NCI-H69 (cell line): ENCODE measurements at places on chromosomes 6 and 20.

DNA sequence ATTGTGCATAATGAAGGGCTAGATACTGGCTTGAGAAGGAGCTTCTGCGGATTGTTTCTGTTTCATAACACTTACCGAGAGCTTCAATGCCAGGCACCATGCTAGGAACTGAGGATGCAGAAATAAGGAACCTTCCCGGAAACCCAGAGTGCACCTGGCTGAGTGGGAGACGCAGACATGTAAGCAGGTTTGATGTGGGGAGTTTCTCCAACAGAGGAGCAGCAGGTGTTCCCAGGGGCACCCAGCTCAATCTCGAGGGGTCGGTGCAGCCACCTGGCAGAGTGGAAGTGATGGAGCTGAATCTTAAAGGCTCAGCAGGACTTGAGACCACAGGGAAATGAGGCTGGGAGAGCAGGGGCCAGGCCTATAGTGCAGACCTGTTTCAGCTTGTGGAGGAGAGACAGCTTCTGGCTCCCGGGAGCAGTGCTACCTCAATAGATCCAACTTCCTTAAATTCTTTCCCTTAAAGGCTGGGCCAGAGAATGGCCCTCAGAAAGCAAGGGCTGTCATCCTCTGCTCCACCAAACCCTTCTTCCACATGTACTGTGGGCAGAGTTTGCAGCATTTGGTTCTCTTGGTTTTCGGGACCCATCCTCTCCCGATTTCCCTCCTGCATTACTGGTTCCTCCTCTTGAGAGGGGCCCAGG, 27.8 kb upstream of the SRC start:
- no peak for DNase-seq

- DNase-seq: no peak
Observed at GRCh38 chr20:528923-529604, 14.5 kb downstream of the CSNK2A1 start.

GRCh38 chr6:130889423-130889822, 62.2 kb downstream of the SMLR1 start:
- no peak for DNase-seq

- no peak for DNase-seq
Observed at GRCh38 chr6:83511266-83511665, 1.1 kb upstream of the PRSS35 start.

- no peak for DNase-seq
Observed at GRCh38 chr6:9621276-9621675, 793.6 kb downstream of the TFAP2A start.

GRCh38 chr20:61185841-61186601, 66.0 kb upstream of the CDH4 start:
- no peak for DNase-seq

GRCh38 chr6:24686946-24687345, 20.1 kb downstream of the ACOT13 start:
- no peak for DNase-seq

DNA sequence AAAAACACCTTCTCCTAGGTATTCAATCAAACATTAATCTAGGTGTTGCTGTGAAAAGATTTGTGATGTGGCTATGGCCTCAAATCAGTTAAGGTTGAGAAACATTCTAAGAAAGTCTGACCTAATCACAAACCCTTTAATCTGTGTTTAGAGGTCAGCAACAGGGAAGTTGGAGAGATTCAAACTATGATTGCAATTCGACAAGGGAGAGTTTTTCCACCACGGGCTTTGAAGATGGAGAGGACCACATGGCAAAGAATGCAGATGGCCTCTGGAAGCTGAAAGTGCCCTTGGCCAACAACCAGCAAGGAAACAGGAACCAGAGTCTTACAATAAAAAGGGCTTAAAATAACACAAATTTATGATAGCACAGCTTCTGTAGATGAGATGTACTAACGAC, 29.6 kb upstream of the LGSN start:
- DNase-seq: no peak

- DNase-seq: no peak
Observed at GRCh38 chr6:108167449-108168089, 1.7 kb downstream of the NR2E1 start.

GRCh38 chr6:129381885-129382284, 328.1 kb downstream of the ARHGAP18 start:
- DNase-seq: no peak

GRCh38 chr6:2222275-2222842, 23.0 kb downstream of the GMDS start:
- DNase-seq: peak; percentile 73

GRCh38 chr20:51402201-51402600, 140.3 kb downstream of the NFATC2 start:
- DNase-seq: no peak

DNA sequence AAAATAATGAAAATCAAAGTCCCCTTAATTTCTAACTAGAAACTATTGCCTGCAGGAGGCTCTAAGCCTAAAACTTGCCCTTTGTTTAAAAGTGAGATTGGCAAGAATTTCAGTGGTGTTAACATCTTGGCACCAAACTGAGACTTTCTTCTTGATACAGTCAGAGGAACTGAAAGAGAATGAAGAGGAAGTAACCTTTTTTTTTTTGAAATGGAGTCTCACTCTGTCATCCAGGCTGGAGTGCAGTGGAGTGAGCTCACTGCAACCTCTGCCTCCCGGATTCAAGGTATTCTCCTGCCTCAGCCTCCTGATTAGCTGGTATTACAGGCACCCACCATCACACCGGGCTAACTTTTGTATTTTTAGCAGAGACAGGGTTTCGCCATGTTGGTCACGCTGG, 3.6 kb downstream of the DOP1A start:
- no peak for DNase-seq

DNA sequence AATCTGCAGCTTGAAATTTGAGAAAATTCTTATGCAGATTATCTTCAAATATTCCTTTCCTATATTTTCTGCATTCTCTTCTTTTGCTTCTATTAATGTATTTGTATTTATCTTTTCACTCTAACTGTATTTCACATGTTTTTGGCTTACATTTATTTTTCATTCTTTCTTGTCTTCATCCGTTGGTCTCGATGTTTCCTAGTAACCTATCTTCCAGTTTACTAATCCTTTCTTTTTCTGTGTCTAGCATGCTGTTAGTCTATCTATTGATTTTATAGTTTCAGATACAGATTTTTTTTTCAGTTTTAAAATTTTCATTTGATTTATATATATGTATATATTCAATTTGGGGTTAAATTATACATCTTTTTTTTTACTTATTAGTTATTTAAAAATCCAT, 556.2 kb downstream of the RFPL4B start:
- DNase-seq: no peak

DNA sequence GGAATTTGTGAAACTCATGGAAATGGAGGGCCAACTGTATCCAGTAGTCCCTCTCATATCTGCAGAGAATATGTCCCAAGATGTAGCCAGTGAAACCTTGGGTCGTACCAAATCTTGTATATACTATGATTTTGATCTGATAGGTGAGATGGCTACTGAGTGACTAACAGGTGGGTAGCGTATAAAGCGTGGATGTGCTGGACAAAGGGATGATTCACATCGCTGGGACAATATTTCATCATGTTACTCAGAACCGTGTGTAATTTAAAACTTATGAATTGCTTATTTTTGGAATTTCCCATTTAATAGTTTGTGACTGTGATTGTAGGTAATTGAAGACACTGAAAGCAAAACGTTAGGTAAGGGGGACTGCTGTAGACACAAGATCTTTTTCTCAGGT, 144.1 kb downstream of the SMAP1 start:
- peak; percentile 13 for DNase-seq

DNA sequence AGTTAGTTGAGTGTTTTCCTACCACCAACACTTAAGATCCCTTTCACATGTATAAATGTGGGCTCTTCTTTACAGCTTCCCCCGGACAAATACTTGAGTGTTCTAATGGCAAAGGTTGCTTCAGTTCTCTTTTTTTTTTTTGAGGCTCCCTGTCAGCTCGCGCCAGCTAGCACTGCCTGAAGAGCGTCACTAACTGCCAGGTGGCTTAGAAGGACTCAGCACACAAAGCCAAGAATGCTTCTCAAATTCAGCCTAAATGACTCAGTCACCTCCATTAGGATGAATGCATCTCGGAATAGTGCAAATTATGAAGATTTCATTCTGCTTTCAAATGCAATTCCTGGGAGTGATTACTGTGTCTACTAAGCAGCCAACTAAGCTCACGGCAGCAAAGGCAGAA, 150.7 kb upstream of the BTBD3 start:
- peak; percentile 11 for DNase-seq

- DNase-seq: peak; percentile 75
Observed at GRCh38 chr6:145189836-145190235, 545.5 kb downstream of the EPM2A start.

GRCh38 chr6:117840541-117840983, 66.5 kb upstream of the SLC35F1 start:
- DNase-seq: peak; percentile 48

DNA sequence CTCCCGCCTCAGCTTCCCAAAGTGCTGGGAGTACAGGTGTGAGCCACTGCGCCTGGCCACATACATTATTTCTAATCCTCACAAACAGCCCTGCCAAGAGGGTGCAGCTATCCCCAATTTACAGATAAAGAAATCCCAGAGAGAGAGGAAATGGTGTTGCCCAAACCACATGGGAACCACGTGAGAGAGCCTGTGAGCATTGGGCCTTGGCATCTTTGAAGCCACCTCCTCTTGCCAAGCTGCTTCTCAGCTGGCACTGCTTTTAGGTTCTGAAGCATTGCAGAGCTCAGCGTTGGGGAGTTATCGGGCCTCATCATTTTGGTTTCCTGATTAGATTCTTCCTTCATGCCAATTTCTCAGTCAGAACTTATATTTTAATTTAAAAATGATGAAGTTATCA, 80.3 kb downstream of the CTNNBL1 start:
- no peak for DNase-seq

GRCh38 chr6:3419624-3420272, 37.1 kb downstream of the SLC22A23 start:
- peak; percentile 26 for DNase-seq

DNA sequence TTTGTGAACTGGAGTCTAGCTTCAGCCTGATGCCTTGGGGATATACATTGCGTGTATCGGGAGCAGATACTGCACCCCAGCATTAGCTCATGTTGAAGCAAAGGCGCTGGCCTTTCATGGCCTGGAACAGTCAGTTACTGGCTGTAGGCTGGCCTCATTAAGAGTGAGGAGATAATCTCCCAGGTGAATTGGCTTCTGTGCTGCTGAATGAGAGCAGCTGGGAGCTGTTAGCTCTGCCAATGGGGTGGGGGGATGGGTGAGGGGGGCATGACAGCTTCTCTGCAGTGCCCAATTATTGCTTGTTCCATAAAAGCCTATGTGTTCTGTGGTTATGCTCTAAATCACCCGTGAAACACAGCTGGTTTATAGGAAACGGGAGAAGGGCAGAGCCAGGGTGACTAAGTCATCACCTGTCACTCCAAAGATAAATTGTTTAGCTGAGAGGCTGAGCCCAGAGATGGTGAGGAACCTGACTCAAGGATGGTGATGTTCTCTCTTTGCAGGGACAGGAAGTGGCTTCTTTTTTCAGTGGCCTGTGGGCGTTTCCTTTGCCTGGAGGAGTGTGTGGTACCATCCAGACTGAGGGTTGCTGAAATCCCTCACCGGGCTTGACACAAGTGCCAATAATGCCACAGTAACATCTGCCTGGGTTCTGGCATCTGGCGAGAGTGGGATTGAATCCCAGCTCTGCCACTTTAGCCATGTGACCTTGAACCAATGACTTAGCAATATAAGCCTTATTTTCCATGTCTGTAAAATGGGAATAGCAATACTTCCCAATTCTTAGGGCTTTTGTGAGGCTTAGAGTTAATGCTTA, 170.8 kb downstream of the BCAS1 start:
- DNase-seq: peak; percentile 1

GRCh38 chr6:125192610-125192930, 39.0 kb downstream of the TPD52L1 start:
- no peak for DNase-seq

GRCh38 chr6:81844686-81845085, 92.2 kb upstream of the TENT5A start:
- no peak for DNase-seq
